ENCODE measurements at places on chromosomes 5 and 9.

- DNase-seq, result no peak
Observed at GRCh38 chr9:111114486-111114885, 76.2 kb upstream of the LPAR1 start.

- DNase-seq, result no peak
Observed at GRCh38 chr5:95763941-95764340, 32.8 kb downstream of the RHOBTB3 start.

- no peak for DNase-seq
Observed at GRCh38 chr5:57871496-57871895, 388.9 kb upstream of the ACTBL2 start.

DNA sequence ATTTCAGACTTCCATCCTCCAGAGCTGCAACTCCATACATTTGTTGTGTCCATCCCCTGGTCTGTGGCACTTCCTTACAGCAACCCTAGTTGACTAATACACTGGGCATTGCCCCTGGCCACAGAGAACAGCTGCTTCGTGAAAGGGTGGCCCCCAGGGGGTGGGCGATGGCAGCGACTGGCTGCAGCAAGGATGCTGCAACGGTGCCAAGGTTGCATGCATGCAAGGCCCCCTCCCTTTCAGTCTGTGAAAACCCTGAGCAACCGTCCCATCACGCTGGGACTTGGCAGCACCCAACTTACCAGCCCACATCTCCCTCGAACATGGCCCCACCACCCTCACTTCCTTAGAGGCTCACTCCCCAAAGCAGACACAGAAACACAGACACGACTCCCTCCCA, 162.5 kb downstream of the MED10 start:
- DNase-seq, result no peak

DNA sequence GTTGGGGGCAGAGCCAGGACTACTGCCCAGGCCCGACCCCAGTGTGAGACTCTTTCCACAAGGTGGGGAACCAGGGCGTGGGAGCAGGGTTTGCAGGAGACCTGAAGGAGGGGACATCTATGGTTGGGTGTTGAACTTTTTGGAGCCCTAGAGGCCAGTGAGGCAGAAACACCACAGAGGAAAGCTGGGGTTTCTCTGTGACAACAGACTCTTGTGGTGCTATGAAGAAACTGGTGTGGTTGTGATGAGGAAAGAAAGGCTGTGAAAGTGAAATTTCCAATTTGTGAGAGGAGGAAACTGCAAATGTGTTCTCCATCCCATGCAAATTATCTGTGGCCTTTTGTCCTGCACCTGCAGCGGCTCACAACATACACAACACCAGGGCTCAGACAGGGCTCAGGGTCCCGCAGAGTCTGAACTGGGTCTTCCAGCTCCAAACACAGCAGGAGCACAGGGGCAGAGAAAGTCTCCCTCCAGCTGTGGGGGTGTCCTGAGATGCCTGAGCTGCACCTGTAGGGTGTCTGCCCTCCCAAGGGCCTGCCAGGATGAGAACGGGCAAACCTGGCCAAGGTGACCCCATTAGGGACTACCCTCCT, 51.4 kb upstream of the GRHPR start:
- no peak for DNase-seq

DNA sequence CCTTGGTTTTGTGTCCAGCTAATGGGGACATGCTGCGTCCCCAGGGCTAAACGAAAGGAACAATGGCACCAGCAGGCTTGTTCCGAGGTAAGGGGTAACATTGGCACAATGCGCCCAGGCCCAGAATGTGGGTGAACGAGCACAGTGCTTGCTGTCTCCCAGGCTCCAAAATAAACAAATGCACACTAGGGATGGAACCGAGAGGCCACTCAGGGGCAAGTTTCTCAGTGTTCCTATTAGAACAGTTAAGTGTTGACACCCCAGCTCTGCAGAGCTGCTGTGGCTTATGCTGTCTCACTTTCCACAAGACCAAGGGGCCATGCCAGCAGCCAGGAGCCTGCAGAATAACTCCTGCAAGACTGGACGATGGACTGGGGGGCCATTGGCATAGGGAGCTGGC, 492.4 kb downstream of the GADD45G start:
- DNase-seq, result no peak

DNA sequence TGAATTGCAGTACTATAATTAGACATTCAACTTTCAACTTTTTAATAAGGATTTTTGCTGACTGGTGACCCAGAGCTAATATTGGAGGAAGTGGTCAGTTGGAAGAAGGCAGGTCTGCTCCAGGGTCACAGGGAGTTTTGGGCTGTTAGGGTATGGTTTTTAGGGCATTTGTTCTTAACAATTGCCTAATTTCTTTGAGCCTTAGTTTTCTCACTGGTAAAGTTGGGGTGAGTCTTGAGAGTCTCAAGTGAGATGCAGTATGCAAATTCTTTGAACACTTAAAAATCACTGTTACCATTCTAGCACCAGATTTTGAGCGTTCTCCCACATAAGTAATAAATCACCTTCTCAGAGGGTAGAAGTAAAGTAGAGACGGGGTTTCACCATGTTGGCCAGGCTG, 50.9 kb downstream of the RMI1 start:
- DNase-seq, result no peak

DNA sequence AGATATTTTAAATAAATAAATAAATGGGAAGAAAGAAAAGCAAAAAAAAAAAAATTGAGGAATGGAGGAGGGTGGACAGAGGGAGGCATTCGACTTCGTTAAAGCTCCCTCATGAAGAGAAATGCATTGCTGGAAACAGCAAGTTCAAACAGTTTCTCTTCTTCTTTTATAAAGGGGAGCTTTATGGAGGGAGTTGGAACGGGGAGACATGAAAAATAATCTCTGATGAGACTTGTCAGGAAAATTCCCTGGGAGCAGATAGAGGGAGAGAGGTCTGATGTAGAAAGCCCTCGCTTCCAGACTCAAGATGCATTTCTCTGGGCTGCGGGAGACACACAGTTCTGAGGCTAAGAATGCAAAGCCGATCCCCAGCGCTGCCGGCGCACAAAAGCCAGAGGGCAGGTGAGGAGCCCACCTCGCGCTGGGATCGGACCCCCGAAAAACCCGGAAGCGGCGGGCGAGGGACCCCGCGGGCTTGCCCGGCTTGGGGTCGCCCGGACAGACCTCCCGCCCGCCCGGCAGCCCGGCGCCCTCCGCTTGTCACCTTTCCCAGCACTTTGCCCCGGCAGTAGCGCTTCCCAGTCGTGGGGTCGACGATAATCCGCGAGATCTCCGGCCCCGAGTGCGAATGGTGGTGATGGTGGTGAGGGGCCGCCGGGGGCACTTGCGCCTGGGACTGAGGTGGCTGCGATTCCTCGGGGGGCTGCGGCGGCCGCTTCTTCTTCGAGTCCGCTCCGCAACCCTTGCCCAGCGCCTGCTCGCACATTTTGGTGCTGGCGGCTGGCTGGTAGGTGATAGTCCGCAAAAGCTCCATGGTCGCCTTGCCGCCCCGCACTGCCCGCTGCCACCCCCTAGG, 512 bp downstream of the PLK2 start:
- DNase-seq, result no peak

Data from stimulated activated CD4-positive, alpha-beta T cell treated with anti-CD3 and anti-CD28 coated beads, Interleukin-15, amount 100 ng/mL, for 1 hour (primary cell).